Activated naive CD4-positive, alpha-beta T cell treated with Interleukin-2 at 50 U/mL for 16 hours (primary cell): ENCODE measurements at places on chromosomes 11 and 22.
A peak's percentile ranks its signal among the peaks of the same experiment; 100 is the strongest.

- no peak for DNase-seq
These were observed 6.1 kb downstream of the MICAL2 start for GRCh38 chr11:12116425-12117032.

DNA sequence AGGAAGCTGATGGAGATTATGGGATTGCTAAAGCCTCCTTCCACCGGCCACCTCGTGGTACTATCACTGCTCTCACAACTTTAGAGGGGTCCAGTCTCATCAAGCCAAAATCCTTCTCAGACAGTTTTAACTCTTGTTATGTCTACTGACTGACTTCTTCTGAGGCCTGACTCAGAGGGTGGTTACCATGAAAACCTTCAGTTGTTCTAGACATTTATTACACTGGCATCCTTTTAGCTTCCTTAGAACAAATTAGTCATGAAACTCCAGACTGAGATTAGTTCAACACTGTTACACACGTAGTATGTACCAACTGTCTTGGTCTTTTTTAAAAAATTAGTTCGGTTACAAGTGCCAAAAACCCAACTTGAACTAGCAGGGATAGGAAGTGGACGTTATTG lies 7.5 kb downstream of the DIXDC1 start:
- no peak for DNase-seq

DNA sequence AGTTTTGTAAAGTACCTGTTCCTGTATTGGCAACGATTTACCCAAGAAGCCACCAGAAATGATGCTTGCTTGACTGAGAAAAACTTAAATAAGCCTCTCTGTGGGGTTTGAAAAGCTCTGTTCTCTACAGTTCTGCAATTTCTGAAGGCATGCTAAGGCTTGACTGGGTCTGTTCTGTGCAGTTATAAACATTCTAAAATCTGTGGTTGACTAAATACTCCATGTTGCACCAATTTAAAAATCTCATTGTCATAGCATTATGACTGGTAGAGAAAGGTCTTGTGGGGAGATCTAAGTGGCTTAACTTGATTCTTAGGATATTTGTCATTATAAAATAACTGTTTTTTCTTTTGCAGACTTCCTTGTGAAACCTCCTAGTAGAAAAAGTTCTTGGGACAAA lies 73.7 kb downstream of the MTMR3 start:
- DNase-seq, result no peak

- no peak for DNase-seq
These were observed 35.6 kb downstream of the KIF18A start for GRCh38 chr11:28072321-28072720.

GRCh38 chr11:67053896-67054329 lies 2.7 kb upstream of the RHOD start:
- DNase-seq, result peak; percentile 31

DNA sequence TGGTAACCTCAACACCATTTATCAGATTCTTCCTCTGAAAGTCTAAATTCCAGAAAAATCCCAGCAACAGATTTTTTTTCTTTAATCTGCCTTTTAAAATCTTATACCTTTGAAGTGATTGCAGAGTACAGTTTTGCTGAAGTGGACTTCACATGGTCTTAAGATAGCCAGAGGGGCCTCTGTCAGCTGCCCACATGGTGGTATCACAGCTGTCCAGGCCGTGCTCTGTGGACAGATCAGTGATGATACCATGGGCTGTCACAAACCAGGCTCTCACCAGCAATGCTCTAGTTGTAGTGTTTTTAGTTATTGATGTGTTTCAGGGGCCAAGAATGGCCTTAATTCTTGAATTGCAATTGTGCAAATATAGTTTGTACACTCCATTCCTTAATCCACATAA lies 44.0 kb downstream of the PARVA start:
- no peak for DNase-seq

GRCh38 chr11:66289548-66290329 lies 796 bp upstream of the YIF1A start:
- DNase-seq, result peak; percentile 88

DNA sequence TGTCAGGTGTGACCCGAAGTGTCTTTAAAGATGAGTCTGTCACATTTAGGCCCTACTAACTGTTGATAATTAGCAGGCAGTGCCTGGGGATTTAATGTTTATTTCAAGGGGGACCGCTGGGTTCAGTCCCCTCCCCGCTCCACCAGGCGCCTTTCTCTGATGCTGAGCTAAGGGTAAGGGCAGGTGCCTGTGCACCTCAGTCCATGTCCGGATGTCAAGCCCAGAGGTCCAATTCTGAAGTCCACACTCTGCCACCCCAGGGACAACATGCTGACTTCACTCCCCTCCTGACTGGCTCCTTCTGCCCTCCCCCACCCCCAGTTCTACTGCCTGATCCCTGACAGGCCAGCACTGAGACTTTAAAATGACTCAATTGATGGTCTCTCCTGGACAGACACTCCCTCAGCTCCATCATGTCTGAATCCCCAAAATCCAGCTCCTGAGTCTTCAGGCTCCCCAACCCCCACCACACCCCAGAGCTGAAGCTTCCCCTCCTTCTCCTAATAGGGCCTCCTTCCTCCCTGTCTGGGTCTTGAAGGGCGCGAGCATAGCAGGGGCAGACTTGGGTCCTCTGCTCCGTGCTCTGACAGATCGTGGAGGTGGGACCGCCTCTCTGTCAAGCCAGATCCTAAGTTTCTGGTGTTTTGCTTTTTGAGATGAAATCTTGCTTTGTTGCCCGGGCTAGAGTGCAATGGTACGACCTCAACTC lies 49.8 kb upstream of the ANO1 start:
- DNase-seq, result no peak

- DNase-seq, result no peak
These were observed 1.5 kb upstream of the GGT1 start for GRCh38 chr22:24601217-24602104.

DNA sequence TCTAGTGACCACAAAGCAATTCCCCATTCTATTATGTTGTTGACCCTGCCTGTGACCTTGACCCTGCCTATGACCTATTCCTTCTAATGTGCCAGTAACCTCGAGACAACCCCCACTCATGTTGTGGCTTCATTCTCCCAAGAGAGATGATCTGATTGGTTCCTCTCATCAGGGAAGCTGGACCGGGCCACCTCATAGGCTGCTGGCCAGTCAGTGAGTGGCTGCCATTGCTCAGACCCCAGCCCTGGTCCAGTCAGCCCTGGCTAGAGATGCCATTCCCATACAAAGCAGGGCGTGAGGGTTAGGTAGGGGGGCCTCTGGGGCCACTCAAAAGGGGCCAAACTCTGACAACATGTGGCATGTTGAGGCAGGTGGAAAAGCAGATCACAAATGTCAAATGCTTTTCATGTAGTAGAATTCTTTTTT lies 11.9 kb downstream of the SLC29A2 start:
- no peak for DNase-seq

DNA sequence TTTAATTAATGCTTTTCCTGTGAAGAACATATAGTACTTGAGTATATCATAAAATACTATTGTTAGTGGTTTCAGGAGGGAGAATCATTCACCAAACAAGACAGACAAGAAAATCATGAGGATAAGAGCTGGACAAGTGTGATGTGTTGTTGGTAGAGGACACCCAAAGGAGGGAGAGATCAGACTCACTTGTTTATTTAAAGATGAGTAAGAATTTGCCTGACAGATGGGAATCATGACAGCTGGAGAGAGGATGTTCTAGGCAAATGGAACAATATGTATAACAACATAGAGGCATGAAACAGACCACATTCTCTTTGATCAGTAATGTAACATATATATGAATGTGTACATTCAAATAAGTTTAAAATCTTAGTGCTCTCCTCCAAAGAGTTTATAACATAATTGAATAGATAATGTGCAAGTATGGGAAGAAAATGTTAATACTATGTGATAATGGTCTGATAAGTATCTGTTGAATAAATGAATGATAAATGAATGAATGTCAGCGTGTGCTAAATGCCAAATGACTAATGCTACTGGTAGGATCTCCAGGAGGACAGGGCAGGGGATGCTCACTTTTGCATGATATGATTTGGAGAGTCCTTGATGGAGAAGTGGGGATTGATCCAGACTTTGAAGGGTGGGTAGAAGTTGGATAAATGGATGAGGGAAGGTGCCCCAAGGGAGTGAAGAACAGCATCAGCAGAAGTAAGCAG lies 228.9 kb upstream of the SORL1-AS1 start:
- DNase-seq, result no peak

- DNase-seq, result no peak
These were observed 16.8 kb downstream of the SLC22A25 start for GRCh38 chr11:63226488-63227114.

GRCh38 chr11:82675838-82676237 lies 57.8 kb downstream of the FAM181B start:
- no peak for DNase-seq

DNA sequence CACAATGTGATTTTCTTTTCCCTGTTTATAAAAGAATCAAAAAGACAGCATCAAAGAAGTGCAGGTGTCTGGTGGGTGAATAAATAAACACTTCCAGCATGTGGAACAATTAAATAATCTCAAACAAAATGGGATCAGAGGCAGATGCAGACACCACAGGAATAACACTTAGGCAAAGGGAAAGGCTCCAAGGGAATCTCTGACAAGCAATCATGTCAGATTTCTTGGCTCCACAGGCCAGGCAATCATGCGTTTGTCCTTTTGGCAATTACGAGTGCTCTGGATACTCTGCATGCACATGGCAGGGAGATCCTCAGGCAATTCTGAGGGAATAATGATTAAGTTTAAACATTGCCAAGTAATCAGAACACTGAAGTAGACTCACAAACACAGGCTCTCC lies 403.5 kb upstream of the LUZP2 start:
- DNase-seq, result no peak

GRCh38 chr11:107999759-108000455 lies 8.8 kb upstream of the CUL5 start:
- DNase-seq, result peak; percentile 8

DNA sequence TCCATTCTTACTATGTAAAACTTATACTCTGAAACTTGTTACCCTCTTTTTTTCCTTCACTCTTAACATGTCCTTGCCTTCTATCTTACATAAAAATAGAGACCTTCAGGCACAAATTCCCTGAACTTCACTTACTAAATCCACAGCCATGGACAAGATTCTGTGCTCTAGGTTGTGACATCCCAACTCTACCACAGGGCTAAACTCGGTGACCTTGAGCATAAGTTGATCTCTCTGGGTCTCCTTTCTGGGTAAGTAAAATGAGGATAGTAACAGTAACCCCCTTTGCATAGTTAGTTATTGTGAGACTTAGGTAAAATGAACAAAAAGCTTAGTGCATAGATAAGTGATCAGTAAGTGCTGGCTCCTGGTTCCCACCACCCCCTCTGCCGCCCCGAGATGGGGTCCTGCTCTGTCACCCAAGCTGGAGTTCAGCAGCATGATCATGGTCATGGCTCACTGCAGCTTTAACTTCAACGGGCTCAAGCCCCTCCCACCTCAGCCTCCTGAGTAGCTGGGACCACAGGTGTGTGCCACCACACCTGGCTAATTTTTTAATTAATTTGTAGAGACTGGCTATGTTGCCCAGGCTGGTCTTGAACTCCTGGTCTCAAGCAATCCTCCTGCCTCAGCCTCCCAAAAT lies 20.1 kb downstream of the C11orf58 start:
- no peak for DNase-seq

- DNase-seq, result no peak
These were observed 16.3 kb downstream of the FAT3 start for GRCh38 chr11:92240916-92241315.

- DNase-seq, result no peak
These were observed 56.2 kb downstream of the OTOG start for GRCh38 chr11:17603056-17603825.

GRCh38 chr11:112697391-112698178 lies 263.6 kb upstream of the NCAM1 start:
- DNase-seq, result no peak

DNA sequence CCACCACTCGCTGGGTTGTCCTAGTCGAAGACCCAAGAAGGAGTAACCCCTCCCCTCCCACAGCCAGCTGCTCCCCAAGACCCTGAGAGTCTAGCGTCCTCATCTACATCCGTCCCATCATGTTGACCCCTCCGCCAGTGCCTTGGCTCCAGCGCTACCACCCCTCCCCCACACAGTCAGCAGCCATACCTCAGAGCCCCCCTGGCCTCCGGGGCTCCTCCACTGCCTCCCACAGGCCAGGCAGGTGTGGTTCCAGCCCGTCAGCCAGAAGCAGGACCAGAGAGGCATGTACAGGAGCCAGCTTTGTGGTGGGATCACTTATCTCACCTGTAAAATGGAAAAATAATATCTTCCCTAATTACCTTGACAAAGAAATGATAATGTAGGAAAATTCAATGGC lies 51.5 kb upstream of the PHF21B start:
- DNase-seq, result no peak

- no peak for DNase-seq
These were observed 82.6 kb upstream of the CSNK2A3 start for GRCh38 chr11:11435635-11436034.

GRCh38 chr11:96986516-96986915 lies 596.7 kb downstream of the JRKL start:
- no peak for DNase-seq

- no peak for DNase-seq
These were observed 133.4 kb downstream of the DCDC1 start for GRCh38 chr11:31236143-31236542.

DNA sequence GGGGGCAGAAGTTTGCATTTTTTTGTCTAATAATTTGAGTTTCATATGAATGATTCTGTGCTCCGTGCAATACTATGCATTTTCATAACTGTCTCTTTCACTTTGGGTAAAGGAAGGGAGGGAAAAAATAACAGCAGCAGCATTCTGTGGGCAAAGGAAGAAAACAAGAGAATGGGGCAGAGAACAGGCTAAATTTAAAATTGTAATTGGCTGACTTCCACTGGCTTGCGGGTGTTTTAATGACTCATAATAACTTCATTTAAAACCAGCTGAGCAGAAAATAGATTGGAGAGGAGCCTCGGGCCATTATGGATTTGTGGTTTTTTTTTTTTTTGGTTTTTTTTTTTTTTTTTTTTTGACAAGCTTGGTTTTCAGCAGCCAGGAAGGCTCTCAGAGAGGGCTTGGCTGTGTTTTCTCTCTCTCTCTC lies 107.4 kb downstream of the ZBTB16 start:
- no peak for DNase-seq

- no peak for DNase-seq
These were observed 1.4 kb downstream of the TSPAN4 start for GRCh38 chr11:843818-844692.

DNA sequence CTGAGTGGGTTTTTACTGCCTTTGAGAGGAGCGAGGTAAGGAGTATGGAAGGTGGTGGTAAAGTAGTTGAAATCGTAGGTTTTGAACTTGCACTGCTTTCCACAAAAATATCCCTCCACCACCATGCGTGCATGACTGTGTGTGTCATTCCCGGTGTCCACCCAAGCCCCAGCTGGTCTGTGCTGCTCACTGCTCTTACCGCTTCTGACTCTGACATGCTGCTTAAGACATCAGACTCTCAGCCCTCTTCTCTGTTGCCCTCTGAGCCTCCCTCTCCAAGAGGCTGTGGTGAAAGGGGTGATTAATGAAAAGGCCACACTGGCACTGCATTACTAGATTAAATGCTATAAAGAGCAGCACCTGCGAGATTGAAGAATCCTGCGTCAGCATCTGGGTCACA lies 128.7 kb downstream of the SPATA19 start:
- no peak for DNase-seq
